ENCODE measurements at places on chromosomes 2 and 18. TPM values are rescaled to one million over a fixed set of nuclear protein-coding genes. Genes with fewer than 3 reads are reported as not detected.

Gene CGREF1
- not detected for total RNA-seq

Gene SERPINB12
- not detected for total RNA-seq

GRCh38 chr2:241984658-241985057 lies 115.1 kb downstream of the RTP5 start:
- no peaks in the 10 kb centered on the region for H3K27me3 ChIP-seq
- H3K27ac ChIP-seq = peak overlapping the region; percentile 95
- peaks cover 8% of the 10 kb centered on the region for H3K4me1 ChIP-seq
- no peak overlapping the region for H3K4me3 ChIP-seq
- H3K36me3 ChIP-seq = no peaks in the 10 kb centered on the region
- DNase-seq = no peak

Gene TUBA3E
- total RNA-seq = not detected

Gene BOLL
- not detected for total RNA-seq

All from T-helper 17 cell (primary cell).